A549 treated with CORT108297 at 1 μM for 4 hours (cell line): ENCODE measurements at places on chromosomes 2 and 18. TPM values are rescaled to one million over a fixed set of nuclear protein-coding genes. Genes with fewer than 3 reads are reported as not detected.

The LINC00305 gene
- total RNA-seq = not detected in 5 replicates

The COBLL1 gene
- total RNA-seq = 2.9 to 4.5 TPM (median 3.9 TPM) in 5 replicates

The ABCG8 gene
- not detected in 5 replicates for total RNA-seq

The CHST9 gene
- 0.02 TPM in 1 of 5 replicates, not detected in the others for total RNA-seq

The MBOAT2 gene
- 25.9 to 38.6 TPM (median 31.9 TPM) in 5 replicates for total RNA-seq

The LIPG gene
- total RNA-seq = 0.02 to 0.32 TPM (median 0.19 TPM) in 5 replicates

The PFN4 gene
- 0.77 to 1.9 TPM (median 1.2 TPM) in 5 replicates for total RNA-seq

The ZNF396 gene
- total RNA-seq = 0.52 to 0.90 TPM (median 0.72 TPM) in 5 replicates

The ST3GAL5 gene
- 33.7 to 45.8 TPM (median 38.9 TPM) in 5 replicates for total RNA-seq

The COLEC11 gene
- total RNA-seq = 0.50 to 0.62 TPM (median 0.55 TPM) in 5 replicates

The NGEF gene
- 15.2 to 21.6 TPM (median 17.6 TPM) in 5 replicates for total RNA-seq

The ATP8B1 gene
- 7.9 to 10.5 TPM (median 9.3 TPM) in 5 replicates for total RNA-seq

The HOXD12 gene
- not detected in 5 replicates for total RNA-seq

The KCNG2 gene
- not detected in 5 replicates for total RNA-seq

The VSNL1 gene
- total RNA-seq = not detected in 5 replicates

The ASXL3 gene
- not detected in 5 replicates for total RNA-seq

The GYPC gene
- not detected in 5 replicates for total RNA-seq

The CENPO gene
- total RNA-seq = 40.7 to 51.6 TPM (median 44.5 TPM) in 5 replicates

The POTEE gene
- 0.03 to 0.07 TPM (median 0.06 TPM) in 5 replicates for total RNA-seq

The BOLL gene
- not detected in 5 replicates for total RNA-seq

The CFAP65 gene
- total RNA-seq = 0.15 to 0.24 TPM (median 0.20 TPM) in 5 replicates

The PLEKHH2 gene
- 0.74 to 1.2 TPM (median 1.1 TPM) in 5 replicates for total RNA-seq

The ZFAND2B gene
- 16.4 to 23.8 TPM (median 22.1 TPM) in 5 replicates for total RNA-seq

The KYNU gene
- 280 to 361 TPM (median 296 TPM) in 5 replicates for total RNA-seq

The TRPM8 gene
- 0.05 to 0.47 TPM (median 0.42 TPM) in 5 replicates for total RNA-seq

The SPEG gene
- 4.3 to 9.5 TPM (median 7.0 TPM) in 5 replicates for total RNA-seq

The MC5R gene
- total RNA-seq = 0.06 TPM in 1 of 5 replicates, not detected in the others

The VWA3B gene
- total RNA-seq = 0.06 to 0.26 TPM (median 0.09 TPM) in 5 replicates

The IL36A gene
- total RNA-seq = not detected in 5 replicates

The C18orf54 gene
- total RNA-seq = 2.0 to 3.1 TPM (median 2.5 TPM) in 5 replicates

The MSGN1 gene
- not detected in 5 replicates for total RNA-seq

The UBE2F gene
- total RNA-seq = 46.8 to 54.0 TPM (median 49.0 TPM) in 5 replicates

The SLC9A4 gene
- not detected in 5 replicates for total RNA-seq

The CXCR4 gene
- 0.28 to 0.75 TPM (median 0.51 TPM) in 5 replicates for total RNA-seq

The CYP27C1 gene
- total RNA-seq = 3.8 to 4.9 TPM (median 4.5 TPM) in 5 replicates

The GCG gene
- not detected in 5 replicates for total RNA-seq

The CD207 gene
- 0.07 TPM in 1 of 5 replicates, not detected in the others for total RNA-seq

The GKN2 gene
- total RNA-seq = 2.4 to 4.1 TPM (median 2.9 TPM) in 5 replicates

The NLRC4 gene
- not detected in 5 replicates for total RNA-seq

The EPAS1 gene
- total RNA-seq = 96.5 to 117 TPM (median 111 TPM) in 5 replicates

The ABCB11 gene
- total RNA-seq = 0.01 to 0.02 TPM (median 0.02 TPM) in 5 replicates

The TFPI gene
- total RNA-seq = 42.5 to 65.2 TPM (median 55.3 TPM) in 5 replicates
